ENCODE measurements at places on chromosomes 3 and 15. TPM values are rescaled to one million over a fixed set of nuclear protein-coding genes. Genes with fewer than 3 reads are reported as not detected.

The TAGLN3 gene
- total RNA-seq: not detected

GRCh38 chr3:190265796-190266195, 56.5 kb downstream of the CLDN1 start:
- no peak for DNase-seq

The MEGF11 gene
- not detected for total RNA-seq

The SLC2A2 gene
- not detected for total RNA-seq

The PRICKLE2 gene
- 3.2 TPM for total RNA-seq

- DNase-seq: no peak
These were observed 312.7 kb downstream of the TLE3 start for GRCh38 chr15:69784798-69785566.

GRCh38 chr3:59515966-59516365, 466.1 kb upstream of the CFAP20DC start:
- no peak for DNase-seq

Measured in psoas muscle (tissue), 8 donors.